ENCODE measurements at places on chromosomes 5 and 9.

DNA sequence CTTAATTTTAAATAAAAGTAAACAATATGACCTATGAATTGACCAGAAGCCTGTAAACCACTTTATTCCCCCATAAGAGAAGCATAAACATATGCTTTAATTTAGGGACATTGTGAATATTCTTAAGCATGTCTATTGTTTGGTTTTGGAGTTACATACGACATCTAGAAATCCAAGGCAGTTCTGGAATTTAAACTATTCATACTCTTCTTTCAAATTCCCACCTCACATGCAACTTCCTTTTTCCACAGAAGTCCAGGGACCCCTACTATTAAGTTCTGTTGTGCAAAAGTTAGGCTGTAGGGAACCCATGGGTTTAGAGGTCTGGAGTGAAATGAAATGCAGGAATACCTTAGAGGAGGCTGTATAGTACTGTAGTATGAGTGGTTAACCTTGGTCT, 2.1 kb downstream of the RIC1 start:
- DNase-seq: no peak

GRCh38 chr5:39055768-39056398, 18.3 kb downstream of the RICTOR start:
- DNase-seq: no peak

- no peak for DNase-seq
Measured at GRCh38 chr5:77425998-77426659, 66.0 kb downstream of the WDR41 start.

GRCh38 chr9:90846770-90847419, 45.3 kb downstream of the SYK start:
- no peak for DNase-seq

- peak; percentile 48 for DNase-seq
Measured at GRCh38 chr5:1111241-1111726, 579 bp downstream of the SLC12A7 start.

- peak; percentile 48 for DNase-seq
Measured at GRCh38 chr5:38420691-38421390, 135.6 kb downstream of the LIFR start.

- no peak for DNase-seq
Measured at GRCh38 chr5:4880304-4880741, 259.8 kb upstream of the ADAMTS16 start.

DNA sequence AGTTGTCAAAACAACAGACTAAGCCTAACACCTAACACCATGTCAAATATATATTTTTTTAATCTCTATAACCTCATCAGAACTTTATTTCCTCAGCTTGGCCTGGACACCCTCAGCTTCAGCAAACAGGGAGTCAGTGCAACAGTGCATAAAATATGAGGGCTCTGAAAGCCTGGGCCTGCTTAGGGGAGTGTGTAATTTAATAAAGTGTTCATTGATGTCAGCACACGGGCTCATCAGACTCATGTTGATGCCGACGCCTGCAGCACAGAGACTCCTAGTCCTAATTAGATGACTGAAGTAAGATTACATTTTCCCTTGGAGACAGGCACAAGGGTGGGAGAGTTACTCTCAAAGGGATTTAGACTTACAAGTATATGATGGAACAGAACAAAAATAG, 37.8 kb downstream of the CDH10 start:
- no peak for DNase-seq

GRCh38 chr5:178330791-178331404, 98.3 kb upstream of the PHYKPL start:
- DNase-seq: peak; percentile 5

- no peak for DNase-seq
Measured at GRCh38 chr5:135718151-135718550, 116.3 kb upstream of the SLC25A48 start.

DNA sequence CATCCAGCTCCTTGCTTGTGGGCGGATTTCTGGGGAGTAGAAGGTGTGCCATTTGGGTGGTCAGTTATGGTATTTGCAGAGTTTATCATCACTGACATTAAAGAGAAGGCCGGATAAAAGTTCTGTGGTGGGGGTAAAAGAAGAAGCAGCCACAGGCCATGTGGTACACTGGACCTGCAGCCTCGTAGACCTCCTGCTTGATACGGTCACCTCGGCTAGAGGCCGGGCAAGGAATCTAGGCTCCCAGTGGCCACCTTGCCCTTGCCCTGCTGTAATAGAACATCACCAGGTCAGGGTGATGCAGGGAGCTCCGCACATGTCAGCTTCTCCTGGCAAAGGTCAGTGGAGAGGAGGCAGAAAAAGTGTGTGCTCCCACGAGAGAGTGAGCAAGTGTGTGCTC, 376.1 kb upstream of the IRX4 start:
- DNase-seq: no peak

DNA sequence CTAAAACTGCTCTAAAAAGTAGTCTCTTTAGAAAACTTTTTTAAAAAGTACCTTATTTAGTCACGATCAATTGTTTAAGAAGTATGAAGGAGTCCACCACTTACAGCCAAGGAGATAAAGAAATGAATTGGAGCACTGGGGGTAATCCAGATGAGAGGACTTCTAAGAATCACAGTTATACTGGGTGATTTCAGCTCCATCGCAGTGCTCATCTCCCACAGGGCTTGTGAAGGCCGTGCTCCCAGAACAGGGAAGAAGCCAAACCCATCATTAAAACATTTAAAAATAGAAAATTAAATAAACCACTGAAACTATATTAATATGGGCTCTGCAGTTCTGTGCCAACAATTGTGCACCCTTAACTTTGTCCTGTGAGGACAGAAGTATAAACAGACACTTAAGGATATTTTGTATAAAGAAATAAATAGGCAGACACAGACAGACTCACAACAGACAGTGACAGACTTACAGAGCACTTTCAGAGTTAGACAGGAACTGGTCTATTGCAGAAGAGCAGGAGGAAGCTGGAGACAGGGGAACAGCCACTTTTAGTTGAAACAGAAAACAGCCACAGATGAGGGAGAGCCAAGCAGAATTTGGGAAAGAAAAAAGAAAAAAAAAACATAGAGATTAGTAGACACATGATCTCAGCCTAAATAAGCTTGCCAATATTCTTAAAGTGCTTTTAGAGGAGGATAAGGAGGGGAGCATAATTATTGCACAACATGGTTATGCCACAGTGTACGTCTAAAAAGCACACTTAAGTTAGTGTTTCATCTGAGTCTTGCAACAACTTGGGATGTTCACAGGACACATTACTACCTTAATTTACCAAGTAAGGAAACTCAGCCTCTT, 81.8 kb downstream of the FBXO38 start:
- DNase-seq: no peak
